Lower lobe of right lung (tissue), 2 donors: ENCODE measurements at places on chromosomes 2 and 18. TPM values are rescaled to one million over a fixed set of nuclear protein-coding genes. Genes with fewer than 3 reads are reported as not detected.

Gene DNAH7
- total RNA-seq = 9.2 TPM

DNA sequence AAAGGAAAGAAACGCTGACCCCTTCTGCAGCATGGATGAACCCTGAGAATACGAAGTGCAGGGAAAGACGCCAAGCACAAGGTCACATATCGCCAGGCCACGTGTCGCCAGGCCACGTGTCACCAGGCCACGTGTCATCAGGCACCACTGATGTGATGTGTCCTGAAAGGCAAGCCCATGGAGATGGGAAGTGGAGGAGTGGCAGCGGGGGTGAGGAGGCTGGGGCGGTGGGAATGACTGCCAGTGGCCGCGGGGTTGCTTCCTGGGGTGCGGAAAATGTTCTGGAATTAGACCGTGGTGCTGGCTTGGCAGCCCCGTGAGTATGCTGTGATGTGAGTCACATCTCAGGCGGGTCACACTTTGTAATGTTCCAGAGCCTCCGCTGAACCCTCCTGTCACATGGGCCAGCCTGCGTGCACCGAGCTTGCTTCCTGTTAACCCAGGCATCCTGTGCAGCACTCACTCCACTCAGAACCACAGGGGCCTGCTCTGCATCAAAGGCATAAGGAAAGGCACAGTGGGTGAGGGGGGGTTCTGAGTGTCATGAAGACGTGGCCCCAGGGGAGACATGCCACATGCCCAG lies 39.0 kb downstream of the SLC66A2 start:
- H3K4me3 ChIP-seq = no peak overlapping the region
- H3K27me3 ChIP-seq = no peaks in the 10 kb centered on the region
- H3K27ac ChIP-seq = no peak overlapping the region
- no peaks in the 10 kb centered on the region for H3K4me1 ChIP-seq

DNA sequence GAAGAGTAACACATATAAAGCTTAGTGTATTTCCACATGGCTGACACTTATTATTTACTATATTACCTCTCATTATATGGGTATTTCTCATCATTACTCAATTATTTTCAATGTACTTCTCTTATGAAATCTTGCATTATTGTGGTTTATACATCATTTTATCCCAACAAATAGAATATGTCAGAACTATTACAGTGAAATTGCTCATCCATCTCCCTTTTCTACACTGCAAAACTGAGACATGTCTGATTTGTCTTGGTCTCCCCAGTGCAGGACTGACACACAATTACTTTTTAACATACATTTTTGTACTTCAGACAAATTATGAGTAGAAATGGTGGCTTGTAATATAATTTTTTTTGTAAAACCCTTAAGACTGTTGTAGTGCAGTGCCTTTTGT lies 600.9 kb downstream of the PLCL1 start:
- no peaks in the 10 kb centered on the region for H3K27me3 ChIP-seq
- no peak overlapping the region for H3K4me3 ChIP-seq
- no peak for DNase-seq
- H3K27ac ChIP-seq = no peak overlapping the region
- H3K4me1 ChIP-seq = no peaks in the 10 kb centered on the region
- H3K36me3 ChIP-seq = no peaks in the 10 kb centered on the region

DNA sequence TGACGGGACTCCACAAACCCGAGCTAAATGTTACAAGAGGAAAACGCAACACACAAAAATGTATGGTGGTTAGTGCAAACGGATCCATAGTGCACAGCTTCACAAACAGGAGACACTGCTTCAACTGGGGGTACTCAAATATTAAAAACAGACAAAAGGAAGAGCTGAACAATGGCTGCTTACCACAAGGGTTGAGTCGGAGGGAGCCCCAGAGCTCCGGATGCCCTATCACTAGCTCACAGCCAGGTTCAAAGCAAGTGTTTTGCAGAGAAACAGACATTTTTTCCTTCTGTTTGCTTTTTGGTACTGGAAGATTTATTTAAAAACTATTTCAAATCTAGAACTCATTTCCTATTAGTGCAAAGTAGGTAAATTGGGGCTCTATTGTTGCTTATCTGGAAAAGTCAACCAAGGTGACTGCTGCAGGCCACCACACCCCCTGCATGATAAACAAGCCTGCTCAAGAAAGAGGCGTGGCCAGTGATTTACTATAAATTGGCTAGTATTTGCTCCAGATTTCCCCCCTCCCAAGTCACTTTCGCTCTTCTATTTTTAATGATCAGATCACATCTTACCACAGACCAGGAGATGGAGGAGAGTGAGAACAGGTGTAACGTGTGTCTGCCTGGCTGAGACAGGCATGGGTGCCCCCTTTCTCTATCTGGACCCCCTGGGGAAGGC lies 46.5 kb downstream of the ZAP70 start:
- no peak overlapping the region for H3K27ac ChIP-seq
- no peaks in the 10 kb centered on the region for H3K4me1 ChIP-seq
- no peak overlapping the region for H3K4me3 ChIP-seq
- peaks cover 98% of the 10 kb centered on the region for H3K36me3 ChIP-seq
- no peaks in the 10 kb centered on the region for H3K27me3 ChIP-seq

Gene COPS9
- total RNA-seq = 109 TPM

- no peaks in the 10 kb centered on the region for H3K27me3 ChIP-seq
- DNase-seq = no peak
- H3K27ac ChIP-seq = no peak overlapping the region
- no peak overlapping the region for H3K4me3 ChIP-seq
- H3K36me3 ChIP-seq = no peaks in the 10 kb centered on the region
These were observed 307.0 kb upstream of the CWC22 start for GRCh38 chr2:180314086-180314485.

DNA sequence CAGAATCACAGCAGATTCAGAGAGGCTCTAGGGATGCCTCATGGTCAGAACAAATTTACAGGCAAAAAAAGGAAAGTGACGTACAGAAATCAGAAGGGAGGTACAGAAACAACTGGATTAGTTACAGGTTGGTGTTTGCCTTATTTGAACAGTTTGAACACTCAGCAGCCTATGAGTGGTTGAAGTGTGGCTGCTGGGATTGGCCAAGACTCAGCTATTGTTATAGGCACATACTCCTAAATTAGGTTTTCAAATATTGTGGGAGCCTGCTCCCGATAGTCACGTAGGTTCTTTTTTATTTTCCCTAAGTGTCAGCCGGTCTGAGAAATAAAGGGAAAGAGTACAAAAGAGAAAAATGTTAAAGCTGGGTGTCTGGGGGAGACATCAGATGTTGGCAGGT lies 8.9 kb upstream of the LIPG start:
- no peaks in the 10 kb centered on the region for H3K4me1 ChIP-seq
- no peak overlapping the region for H3K4me3 ChIP-seq
- no peaks in the 10 kb centered on the region for H3K27me3 ChIP-seq
- H3K36me3 ChIP-seq = no peaks in the 10 kb centered on the region

DNA sequence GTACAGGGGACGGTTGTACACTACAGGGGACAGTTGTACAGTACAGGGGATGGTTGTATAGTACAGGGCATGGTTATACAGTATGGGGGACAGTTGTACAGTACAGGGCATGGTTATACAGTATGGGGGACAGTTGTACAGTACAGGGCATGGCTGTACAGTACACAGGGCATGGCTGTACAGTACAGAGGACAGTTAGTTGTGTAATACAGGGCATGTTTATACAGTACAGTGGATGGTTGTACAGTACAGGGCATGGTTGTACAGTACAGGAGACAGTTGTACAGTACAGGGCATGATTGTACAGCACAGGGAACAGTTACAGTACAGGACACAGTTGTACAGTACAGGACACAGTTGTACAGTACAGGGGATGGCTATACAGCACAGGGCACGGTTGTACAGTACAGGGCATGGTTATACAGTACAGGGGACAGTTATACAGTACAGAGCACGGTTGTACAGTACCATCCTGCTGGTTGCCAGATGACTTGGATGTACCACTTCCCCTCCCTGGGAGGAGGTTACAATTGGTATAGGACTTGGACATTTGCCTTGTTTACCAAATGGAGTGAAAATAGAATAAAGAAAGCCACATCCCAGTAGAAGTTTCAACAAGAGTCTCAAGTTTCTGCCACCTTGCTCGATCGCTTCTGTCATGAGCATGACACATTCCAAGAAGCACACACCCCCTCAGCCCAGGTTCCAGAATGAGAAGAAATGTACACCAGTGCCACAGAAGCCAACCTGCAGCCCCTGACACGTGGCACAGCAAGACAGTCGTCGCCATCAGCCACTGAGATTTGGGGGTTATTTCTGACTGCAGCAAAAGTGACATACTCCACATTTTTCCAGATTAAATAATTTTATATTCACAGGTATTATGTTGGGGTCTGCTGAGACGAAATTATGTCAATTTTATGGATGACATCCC lies 16.0 kb downstream of the CYRIA start:
- no peak overlapping the region for H3K4me3 ChIP-seq
- H3K27ac ChIP-seq = peak overlapping the region; percentile 78
- H3K4me1 ChIP-seq = peaks cover 52% of the 10 kb centered on the region
- peaks cover 7% of the 10 kb centered on the region for H3K36me3 ChIP-seq

Gene GKN2
- 53.3 TPM for total RNA-seq

DNA sequence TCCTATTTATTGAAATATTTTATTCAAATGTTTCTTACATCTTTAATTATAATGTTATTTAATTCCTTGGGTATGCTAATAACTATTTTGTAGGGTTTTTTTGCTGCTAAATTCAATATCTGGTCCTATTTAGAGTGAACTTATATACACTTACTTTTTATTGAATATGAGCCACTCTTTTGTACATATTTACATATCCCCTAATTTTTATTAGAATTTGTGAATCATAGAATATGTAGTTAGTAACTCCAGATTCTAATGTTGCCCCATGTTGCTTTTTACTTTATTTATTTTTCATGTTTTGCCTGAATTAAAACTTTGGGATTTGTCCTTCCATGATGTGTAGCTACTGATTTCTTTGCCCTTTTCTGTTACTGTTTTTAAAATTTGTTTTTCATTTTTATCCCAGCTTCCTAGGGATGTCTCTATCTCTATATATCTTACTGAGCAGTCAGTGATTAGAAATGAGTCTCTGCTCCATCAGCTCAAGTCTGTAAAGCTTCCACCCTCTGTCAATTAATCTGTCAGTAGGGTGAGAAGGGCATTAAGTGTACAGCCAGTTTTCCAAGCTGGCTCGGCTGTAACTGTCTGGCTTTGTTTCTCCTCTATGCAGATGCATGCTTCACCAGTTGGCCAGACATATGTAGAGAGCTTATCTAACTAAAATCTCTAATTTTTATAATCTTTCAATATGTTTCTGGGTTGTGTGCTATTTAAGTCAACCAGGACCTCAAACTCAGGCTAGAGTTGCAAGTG lies 256.9 kb downstream of the CDH19 start:
- H3K27ac ChIP-seq = no peak overlapping the region
- no peak overlapping the region for H3K4me3 ChIP-seq
- no peaks in the 10 kb centered on the region for H3K27me3 ChIP-seq

Gene FBXO41
- total RNA-seq = 2.9 TPM

Gene PTH2R
- total RNA-seq = 0.32 TPM

Gene MBD1
- total RNA-seq = 64.1 TPM

- no peak overlapping the region for H3K27ac ChIP-seq
- DNase-seq = no peak
- peaks cover 20% of the 10 kb centered on the region for H3K27me3 ChIP-seq
- H3K4me3 ChIP-seq = no peak overlapping the region
- H3K4me1 ChIP-seq = no peaks in the 10 kb centered on the region
These were observed 13.1 kb upstream of the RAX start for GRCh38 chr18:59286341-59286740.

Gene SP100
- 162 TPM for total RNA-seq

Gene FRZB
- 2.9 TPM for total RNA-seq

- no peak overlapping the region for H3K27ac ChIP-seq
- H3K27me3 ChIP-seq = no peaks in the 10 kb centered on the region
- DNase-seq = no peak
- H3K36me3 ChIP-seq = no peaks in the 10 kb centered on the region
- H3K4me3 ChIP-seq = no peak overlapping the region
- no peaks in the 10 kb centered on the region for H3K4me1 ChIP-seq
These were observed 2.8 kb downstream of the TRPM8 start for GRCh38 chr2:233919938-233920337.
